ENCODE measurements at places on chromosomes 7 and 10. TPM values are rescaled to one million over a fixed set of nuclear protein-coding genes. Genes with fewer than 3 reads are reported as not detected.

- no peak for DNase-seq
Observed at GRCh38 chr10:93245147-93245546, 171.5 kb downstream of the CYP26A1 start.

GRCh38 chr7:107596881-107597581, 17.0 kb downstream of the BCAP29 start:
- no peak for DNase-seq

DNA sequence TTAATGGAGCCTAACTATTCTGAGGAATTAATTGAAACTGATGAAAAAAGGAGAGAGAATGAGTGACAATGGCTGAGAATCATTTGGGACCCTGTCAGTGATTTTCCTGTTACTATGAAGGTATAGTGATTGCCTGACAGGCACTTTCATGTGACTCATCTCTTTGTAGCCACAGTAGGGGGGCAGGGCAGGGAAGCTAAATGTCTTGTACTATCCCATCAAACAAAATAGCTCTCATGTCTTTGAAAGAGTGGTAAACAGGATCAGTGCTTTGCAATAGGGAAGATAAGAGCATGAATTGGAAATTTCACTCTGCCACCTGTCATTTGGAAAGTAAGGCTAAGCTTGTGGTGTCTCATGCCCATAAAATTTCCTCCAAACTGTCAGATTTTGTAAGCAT, 94.5 kb upstream of the GSDME start:
- no peak for DNase-seq

- peak; percentile 31 for DNase-seq
Observed at GRCh38 chr7:101884671-101885596, 67.5 kb downstream of the CUX1 start.

GRCh38 chr10:30758338-30758737, 128.8 kb upstream of the LYZL2 start:
- DNase-seq: no peak

DNA sequence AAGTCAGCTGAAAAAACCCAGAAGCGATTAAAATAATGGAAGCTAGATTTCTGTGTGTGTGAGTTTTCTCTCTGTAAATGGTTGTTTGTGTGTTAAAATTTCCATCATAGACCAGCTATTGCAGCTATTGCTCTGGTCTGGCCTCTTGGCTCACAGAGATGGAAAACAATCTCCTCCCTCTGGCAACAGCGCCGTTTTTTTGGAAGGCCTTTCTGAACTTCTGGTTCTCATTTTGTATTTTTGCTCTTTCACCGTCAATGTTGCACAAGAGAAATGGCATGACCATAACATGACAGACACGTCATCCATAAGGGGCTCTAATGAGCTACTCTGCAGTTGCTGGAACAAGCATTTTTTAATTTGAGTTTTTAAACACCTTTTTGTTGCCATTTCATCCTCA, 91.0 kb downstream of the CUBN start:
- no peak for DNase-seq

- DNase-seq: no peak
Observed at GRCh38 chr10:73910401-73910763, 550 bp upstream of the PLAU start.

Gene CLRN3
- total RNA-seq: not detected

Gene PTCD1
- 5.4 TPM for total RNA-seq
